ENCODE measurements at places on chromosomes 5 and 9. TPM values are rescaled to one million over a fixed set of nuclear protein-coding genes. Genes with fewer than 3 reads are reported as not detected.

ANKRD18A gene
- polyA plus RNA-seq = 4.8 TPM

COL27A1 gene
- 36.2 TPM for polyA plus RNA-seq

DNA sequence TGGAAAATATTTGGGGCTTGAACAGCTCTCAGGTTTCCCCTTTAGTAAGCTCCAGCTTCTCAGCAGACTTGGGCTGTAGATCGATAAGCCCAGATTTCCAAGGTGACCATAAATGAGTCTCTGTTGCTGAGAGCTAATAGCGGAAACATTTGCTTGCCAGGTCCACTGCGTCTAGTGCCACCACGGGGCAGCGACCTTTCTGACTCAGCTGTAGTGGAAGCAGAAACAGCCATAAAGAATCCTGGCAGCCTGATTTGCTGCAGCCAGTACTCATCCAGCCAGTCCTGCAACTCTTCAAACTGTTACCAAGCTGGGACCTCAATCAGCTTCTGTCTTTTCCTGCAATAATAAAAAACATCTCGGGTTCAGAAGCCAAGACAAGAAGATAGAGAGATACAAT is 241.7 kb downstream of the DOCK8 start:
- DNase-seq = no peak

DNA sequence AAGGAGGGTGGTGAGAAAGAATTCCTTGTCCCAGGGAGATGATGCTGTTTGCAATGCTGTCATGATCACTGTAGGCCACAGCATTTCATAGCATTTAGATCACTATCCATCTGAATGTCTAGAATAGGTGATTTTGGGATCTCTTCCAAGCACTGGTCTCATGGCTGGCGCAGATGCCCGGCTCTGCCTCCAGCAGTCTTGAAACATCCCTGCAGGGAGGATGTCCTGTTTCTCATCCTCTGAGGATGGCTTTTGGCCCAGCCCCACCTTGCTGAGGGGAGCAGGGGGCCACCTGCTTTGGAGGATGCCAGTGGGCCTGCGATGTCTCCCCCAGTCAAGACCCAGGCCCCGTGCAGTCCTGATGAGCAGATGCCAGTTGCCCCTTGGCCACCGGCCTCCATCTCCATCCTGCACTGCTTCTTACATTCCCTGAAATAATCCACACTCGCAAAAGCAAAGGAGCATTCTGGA is 63.5 kb upstream of the GARNL3 start:
- DNase-seq = no peak
